ENCODE measurements at places on chromosomes 4 and X.

DNA sequence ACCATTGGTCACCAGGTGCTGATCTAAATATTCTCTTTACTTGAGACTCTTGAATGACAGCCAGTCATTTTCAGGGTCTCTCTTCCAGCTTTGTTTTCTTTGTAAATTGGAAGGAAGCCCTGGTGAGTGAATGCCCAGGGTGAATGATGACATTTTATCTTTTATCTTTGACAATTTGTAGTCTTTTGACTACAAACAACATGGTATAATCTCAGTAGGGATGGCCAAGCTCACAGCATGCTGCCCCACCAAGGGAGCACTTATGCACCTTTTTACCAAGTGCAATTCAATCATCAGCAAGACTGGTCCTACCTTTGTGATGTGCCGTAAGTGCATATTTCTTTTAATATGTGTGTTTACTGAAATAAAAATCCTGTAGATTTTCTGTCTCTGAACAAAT lies 5.7 kb downstream of the AFM start:
- DNase-seq, result no peak

DNA sequence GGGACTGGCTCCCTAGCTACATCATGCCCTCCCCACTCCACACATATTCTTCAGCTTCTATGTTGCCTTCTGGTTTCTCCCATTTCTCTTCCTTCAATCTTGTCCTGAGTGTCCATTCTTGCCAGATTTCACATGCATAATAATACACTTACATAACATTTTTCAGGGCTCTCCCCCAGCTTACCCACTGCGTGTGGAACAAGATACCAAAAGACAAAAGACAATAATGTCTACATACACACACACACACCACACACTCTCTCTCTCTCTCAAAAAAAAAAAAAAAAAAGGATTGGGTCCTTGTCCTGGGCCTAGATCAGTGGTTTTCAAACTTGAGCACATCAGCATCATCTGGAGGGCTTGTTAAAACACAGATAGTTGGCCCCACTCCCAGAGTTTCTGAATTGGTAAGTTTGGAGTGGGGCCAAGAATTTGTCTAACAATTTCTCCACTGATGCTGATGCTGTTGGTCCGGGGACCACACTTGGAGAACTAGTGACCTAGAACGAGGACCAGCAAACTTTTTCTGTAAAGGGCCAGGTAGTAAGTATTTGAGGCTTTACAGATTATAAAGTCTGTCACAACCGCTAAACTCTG lies 6.5 kb upstream of the SMARCA1 start:
- no peak for DNase-seq

GRCh38 chr4:2419814-2420213 lies 1.1 kb downstream of the CFAP99 start:
- no peak for DNase-seq

DNA sequence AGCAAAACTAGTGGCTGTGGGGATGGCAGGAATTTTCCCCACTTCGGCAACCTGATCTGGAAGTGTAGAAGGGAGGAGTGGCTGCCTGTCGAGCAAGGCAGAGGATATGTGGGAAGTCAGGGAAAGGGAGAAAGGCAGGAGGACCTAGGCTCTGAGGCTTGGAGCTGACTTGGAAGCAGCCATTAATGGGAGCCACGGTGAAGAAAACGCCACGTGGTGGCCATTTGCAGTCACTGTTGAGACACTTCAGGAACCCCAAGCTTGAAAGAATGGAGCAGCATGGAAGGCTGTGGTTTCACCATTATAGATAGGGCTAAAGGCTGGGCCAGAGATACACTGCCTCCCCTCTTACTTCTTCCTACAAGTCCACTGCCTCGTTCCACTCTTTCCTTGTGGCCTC lies 41.8 kb upstream of the MAML3 start:
- no peak for DNase-seq

- no peak for DNase-seq
Measured at GRCh38 chr4:164937576-164938270, 39.7 kb downstream of the TRIM61 start.

GRCh38 chrX:32191316-32191715 lies 1020.0 kb downstream of the DMD start:
- no peak for DNase-seq

- no peak for DNase-seq
Measured at GRCh38 chrX:132657876-132658275, 169.0 kb upstream of the MBNL3 start.

DNA sequence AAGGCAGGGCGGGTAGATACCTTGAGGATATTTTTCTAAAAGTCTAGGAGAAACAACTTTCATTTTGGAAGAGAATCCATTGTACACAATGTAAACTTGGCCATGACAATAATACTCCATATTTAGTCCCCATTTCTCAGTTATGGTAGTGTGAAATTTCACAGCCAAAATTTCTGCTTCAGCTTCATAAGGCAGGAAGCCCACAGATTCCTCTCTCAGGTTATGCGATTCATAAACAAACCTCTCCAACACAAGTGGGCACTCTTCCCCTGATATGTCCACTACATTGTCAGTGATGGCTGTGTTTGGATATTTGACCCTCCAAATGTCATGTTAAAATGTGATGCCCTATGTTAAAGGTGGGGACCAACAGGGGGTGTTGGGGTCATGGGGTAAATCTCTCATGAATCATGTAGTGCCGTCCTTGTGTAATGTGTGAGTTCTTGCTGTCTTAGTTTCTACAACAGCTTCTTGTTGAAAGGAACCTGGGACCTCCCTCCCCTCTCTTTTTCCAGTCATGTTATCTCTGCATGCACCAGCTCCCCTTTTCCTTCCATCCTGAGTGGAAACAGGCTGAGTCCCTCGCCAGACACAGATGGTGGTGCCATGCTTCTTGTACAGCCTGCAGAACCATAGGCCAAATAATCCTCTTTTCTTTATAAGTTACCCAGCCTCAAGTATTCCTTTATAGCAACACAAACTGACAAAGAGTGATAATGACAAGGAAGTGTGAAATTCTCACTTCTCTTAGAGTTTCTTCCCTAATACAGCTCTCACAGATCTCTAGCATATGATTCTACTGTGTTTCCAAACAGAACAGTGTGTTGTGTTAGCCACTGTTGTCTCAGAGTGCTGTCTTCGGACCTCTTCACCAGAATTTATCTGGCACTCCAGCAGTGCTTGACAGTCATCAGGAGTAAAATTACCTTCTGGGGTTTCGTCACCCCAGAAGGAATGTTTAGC lies 598.4 kb upstream of the GNPDA2 start:
- DNase-seq, result no peak

DNA sequence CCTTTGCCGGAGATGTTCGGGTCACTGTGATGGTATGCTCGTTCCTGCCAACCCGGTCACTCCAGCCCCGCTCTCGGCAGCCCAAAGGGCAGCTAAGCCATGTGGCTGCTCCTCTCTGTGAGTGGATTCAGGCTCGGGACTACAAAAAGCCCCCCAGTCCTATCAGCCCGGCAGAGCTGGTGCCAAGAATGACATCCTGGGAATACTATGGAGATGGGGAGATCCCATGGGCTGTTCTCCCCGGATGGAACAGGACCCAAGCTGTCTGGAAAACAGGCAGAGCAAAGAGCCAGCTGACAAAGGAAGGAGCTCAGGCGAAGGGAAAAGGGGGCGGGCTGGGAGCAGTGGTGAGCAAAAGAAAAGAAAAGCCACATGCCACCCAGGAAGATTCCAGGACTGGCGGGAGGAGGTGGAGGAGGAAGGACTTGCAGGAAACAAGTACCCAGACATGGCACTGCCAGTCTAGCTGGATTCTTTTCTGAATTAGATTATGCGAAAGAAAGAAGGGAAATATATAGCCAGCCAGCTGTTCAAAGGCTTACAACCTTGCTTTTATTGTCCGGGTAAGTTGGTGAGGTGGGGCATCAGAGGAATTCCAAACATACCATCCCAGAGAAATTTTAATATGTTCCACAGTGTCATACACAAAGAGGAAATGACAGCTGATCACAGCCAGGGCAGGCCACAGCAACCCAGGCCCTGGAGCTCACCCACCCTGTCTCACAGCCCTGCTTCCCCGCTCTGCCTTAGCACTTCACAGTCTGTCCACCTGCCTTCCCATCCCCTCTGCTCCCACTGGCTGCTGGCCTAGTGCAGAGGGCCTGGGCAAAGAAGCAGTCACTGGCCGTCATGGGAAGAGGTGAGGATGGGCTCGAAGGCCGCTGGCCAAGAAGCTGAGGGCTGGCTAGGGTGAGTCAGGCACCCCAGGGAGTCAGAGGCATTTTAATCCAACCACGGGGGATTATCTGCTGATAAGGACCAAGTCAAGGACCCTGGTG lies 3.4 kb downstream of the NDP start:
- DNase-seq, result no peak

DNA sequence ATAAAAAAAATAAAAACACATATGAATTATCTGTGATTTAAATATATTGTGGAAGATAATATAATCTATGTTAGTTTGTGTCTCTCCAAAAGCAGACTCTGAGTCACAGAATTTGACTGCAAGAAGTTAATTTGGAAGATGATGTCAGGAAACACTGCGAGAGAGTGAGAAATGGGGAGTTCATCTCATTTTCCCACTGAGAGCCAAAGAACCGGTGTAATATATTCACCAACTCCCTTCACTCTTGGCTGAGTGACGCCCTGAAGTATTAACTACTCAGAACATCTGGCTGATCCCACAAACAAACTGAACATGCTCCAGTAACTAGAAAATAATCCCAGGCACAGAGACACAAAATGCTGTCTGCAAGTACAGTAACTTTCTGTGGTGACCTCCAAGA lies 345.8 kb upstream of the SPANXN1 start:
- DNase-seq, result no peak

DNA sequence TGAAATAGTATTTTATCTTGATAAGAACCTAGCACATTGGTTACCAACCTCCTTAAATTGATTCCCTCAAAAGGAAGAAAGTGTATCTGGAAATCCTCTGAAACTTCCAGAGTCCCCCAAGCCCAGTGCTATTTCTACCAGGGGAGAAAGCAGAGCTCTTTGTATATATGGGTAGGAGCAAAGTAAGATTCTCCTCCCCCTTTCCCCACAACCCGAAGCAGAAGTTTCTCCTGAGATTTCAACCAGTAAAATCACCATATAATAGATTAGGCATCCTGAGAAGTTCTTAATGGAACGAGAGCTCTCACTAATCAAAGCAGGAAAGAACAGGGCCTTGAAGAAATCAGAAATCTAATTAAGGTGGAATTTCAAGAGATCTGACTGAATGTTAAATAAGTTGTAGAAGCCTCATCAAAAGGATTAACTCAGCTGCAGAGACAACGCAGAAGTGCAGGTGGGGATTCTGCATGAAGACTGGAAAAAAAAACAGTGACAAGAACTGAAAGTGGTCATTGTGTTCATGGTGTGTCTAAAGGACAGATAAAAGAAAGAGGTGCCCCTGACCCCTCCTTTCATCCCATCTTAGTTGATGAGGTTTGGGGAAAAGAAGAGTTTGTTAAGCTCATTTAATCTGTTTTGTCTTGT lies 39.1 kb downstream of the VSIG4 start:
- no peak for DNase-seq

- DNase-seq, result no peak
Measured at GRCh38 chr4:187565416-187565815, 430.2 kb upstream of the ZFP42 start.

GRCh38 chrX:99798936-99799335 lies 611.1 kb downstream of the PCDH19 start:
- no peak for DNase-seq

DNA sequence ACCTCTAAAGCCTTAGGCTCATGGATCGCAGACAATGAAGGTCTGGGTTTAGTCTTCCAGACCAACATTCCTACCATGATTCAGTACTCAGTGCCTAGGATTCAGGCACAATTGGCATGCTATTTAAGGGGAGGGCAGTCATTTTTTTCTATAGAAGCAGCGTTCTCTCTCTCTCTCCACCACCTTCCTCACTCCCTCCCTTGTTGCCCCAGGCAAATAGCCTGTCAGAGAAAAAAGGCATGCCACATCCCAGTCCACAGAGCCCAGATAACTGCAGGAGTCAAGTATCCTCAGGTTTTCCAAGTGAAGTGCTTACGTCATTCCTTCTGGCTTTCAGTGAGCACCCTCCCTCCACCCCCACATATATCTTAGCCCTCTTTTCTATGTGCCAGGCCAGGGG lies 533.0 kb downstream of the BCOR start:
- DNase-seq, result no peak

- DNase-seq, result no peak
Measured at GRCh38 chr4:53590187-53590586, 1.1 kb downstream of the LNX1 start.

DNA sequence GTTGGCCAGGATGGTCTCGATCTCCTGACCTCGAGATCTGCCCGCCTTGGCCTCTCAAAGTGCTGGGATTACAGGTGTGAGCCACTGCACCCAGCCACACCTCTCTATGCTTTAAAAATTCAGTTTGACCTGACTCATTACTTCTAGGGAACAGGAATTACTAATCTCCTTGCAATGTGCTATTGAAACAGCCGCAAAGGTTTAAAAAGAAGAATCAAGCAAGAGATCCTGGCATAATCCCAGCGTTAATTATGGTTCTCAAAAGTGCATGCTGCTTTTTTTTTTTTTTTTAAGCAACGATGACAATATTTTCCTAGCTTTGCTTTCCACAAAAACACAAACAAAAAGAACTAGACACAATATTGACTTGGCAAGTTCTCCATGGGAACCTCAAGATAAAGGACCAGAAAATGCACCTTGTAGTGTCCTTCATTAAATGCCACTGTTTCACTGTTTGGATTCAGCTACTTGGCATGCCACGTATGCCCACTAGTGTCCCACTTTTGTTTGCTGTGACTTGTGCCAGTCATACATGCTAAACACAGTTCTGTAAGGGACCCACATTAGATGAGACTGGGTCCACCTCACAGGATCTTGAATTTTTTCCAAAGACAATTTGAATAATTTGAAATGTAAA lies 112.6 kb upstream of the PPARGC1A start:
- no peak for DNase-seq

GRCh38 chr4:42498040-42498439 lies 100.8 kb downstream of the SHISA3 start:
- DNase-seq, result no peak

DNA sequence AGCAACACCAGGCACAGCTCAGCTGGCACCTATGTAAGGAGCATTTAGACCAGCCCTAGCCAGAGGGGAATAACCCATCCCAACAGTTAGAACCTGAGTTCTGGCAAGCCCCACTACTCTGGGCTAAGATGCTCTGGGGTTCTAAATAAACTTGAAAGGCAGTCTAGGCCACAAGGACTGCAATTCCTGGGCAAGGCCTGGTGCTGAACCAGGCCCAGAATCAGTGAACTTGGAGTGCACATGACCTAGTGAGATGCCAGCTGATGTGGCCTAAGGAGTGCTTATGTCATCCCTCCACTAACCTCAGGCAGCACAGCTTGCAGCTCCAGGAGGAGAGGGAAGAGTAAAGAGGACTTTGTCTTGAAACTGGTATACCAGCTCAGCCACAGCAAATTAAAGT lies 7.6 kb upstream of the PRRG3 start:
- no peak for DNase-seq

- no peak for DNase-seq
Measured at GRCh38 chrX:67563469-67564448, 19.9 kb downstream of the AR start.

GRCh38 chr4:100095729-100096595 lies 94.3 kb downstream of the DDIT4L start:
- DNase-seq, result peak; percentile 52

DNA sequence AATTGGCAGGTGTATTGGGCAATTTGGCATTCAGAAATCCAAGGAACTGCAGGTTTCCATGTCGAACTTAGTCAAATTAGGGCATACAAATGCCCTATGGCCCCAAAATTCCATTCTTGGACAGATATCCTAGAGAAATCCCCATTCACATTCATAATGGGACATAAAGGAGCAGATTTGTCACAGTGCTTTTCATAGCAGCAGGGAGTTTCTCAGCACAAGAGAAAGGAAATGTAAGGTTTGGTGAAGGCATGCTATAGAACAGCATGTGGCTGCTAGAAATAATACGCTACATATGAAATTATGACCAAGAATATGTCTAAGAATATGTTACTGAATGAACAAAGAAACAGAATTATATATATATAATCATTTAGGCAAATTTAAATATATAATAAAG lies 437.5 kb upstream of the BOD1L1 start:
- DNase-seq, result no peak

Measured in activated CD4-positive, alpha-beta T cell treated with anti-CD3 and anti-CD28 coated beads for 24 hours (primary cell).